Fibroblast of upper back skin (primary cell): ENCODE measurements at places on chromosomes 5 and 9.
A peak's percentile ranks its signal among the peaks of the same experiment; 100 is the strongest.

DNA sequence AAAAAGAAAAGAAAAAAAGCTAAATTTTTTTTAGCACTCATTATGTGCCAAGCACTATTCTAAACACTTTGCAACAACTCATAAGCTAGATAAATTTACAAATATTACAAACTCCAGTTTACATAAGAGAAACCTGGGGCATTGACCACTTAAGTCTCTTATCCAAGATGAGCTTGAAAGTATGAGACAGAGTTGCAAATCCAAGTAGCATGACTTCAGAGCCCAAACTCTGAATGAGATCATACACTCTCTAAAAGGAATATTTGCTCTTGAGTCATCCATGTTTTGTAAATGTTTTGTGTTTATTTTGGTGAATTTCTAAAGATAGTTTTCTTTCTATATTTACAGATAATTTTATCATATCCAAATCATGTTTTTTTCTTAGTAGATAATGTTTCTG, 4.0 kb upstream of the SHOC1 start:
- peak; percentile 17 for DNase-seq

DNA sequence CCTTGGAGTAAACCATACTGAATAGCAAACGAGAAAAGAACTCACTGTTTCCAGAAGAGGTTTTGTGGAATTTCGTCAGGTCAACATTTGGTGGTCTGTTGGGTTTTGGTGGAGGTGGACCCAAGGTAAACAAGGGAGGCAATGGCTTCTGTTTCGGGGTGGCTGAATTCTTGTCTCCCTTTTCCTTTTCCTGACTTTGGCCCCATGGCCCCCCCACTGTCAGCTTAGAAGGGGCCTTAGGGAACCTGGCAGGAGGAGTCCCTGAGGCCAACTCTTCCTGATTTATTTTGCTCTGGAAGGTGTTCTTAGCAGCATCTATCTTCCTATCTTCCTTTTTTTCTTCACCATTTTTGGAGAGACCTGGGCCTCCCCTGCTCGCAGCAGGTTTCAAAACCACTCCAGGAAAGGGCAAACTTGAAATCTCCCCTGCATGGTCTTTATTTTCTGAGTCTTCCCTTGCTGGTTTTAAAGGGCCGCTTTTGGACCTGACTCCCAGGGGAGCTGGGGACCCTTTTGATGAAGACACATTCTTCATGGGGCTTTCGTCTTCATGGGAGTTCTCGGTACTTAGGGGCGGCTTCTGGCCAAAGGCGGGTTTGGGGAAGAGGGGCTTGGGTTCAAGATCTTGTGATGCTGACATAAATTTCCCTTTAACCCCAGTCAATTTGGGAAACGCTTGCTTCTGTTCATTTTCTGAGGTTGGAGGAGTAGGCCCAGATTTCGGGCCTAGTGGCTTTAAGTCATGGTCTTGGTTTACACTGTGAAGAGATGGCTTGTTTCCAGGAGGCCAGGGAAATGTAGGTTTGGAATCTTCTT, 17.4 kb downstream of the FYB1 start:
- DNase-seq, result no peak

GRCh38 chr9:118961857-118962256, 407.4 kb downstream of the BRINP1 start:
- DNase-seq, result peak; percentile 92

GRCh38 chr9:69147041-69147834, 26.8 kb upstream of the TJP2 start:
- no peak for DNase-seq

DNA sequence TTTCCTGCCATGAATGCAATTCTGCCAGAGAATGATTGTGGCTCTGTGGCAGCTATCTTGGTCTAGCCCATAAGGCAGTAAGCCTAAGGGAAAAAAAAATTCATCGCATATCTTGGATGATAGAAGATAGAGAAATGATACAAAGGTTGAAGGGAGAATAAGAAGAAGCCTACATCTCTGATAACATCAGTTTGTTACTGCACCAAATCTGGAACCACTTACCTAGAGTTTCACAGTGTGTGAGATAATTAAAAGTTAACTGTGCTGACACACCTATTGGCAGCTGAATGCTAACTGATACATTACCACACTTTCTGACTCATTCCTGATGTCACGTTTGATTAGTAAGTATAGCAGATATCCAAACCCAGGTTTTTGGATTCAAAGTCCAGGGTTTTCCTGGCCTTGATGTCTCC, 91.6 kb upstream of the TAF11L2 start:
- DNase-seq, result peak; percentile 55

DNA sequence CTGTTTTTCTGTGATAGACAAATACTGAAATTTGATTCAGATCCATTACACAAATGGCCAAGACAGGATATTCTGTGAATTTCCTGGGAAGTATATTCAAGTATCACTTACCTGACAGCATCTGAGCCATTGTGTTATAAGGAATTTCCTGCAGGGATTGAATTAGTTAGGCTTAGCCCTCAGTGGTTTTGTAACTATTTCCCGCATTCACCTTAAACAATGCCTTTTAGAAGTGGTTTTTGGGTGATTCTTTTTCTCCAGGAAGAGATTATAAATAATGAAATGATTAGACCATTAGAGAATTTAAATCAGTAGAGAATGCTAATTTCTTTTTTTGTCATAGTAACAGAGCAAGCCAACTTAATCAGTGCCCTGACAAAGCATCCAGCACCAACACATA, 30.6 kb downstream of the ITGA1 start:
- no peak for DNase-seq

- DNase-seq, result no peak
Measured at GRCh38 chr9:93828331-93829097, 126.6 kb downstream of the BARX1 start.

DNA sequence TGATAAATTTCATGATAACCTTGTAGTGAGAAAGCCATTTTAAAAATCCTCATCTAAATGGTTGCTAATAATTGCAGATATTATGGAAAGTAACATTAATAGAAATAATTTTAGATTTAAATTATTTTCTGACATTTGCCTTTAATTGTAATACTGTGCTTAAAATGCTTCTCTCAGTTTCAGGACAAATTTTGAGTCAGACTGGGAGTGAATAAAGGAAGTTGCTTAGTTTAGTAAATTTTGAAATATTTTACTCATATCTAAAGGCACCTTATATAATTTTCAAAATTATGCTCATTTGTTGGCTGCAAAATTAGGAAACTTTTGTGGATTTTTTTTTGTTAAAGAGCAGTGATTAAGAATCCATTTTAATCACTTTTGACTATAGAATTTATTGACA, 93.8 kb downstream of the CSNK1G3 start:
- DNase-seq, result no peak

DNA sequence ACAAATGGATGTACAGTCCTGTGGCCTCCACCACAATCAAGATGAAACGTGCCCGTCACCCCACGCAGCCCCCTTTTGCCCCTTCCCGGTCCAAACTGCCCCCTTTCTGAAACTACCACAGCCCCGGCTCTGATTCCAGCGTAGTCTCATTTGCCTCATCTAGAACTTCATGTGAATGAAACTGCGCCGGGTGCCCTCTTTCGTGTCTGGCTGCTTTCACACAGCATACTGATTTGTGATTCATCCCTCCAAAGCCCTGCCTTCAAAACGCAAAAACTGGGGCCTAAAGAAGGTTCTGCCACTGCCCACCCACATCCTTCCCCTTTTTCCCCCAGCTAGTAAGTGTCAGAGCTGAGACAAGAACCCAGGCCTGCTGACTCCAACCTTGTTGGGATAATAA, 31.5 kb upstream of the NCS1 start:
- no peak for DNase-seq

GRCh38 chr9:89212171-89212570, 33.6 kb upstream of the SHC3 start:
- DNase-seq, result no peak

DNA sequence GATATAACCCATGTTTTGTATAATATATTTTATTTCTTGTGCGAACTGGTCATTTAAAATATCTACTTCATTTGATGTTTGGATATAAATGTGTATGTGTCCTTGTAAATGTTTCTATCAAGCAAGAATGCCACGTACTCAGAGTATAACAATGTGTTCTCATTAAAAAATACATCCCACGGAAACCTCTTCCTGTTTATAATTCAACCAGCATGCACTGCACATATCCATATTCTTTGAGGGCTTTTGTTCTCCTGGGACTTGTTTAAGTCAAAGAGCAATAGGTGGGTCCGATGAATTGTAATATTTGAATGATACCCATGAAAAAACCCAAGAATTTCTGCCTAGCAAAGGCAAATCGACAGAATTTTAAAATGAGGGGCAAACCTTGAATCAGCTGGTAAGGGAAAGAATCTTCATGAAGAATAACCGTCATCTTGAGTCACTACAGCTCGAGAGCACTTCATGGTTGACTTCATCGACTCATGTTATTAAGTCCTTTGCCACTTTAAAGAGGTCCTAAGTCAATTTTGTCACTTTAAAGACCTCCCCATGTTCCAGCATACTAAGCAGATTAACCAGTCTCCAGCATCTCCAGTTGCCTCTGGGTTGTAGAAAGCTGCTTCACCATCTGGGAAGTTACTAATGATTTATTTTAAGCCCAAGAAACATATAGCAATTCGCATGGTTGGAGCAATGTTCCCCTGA, 80.6 kb downstream of the NPR3 start:
- peak; percentile 58 for DNase-seq

DNA sequence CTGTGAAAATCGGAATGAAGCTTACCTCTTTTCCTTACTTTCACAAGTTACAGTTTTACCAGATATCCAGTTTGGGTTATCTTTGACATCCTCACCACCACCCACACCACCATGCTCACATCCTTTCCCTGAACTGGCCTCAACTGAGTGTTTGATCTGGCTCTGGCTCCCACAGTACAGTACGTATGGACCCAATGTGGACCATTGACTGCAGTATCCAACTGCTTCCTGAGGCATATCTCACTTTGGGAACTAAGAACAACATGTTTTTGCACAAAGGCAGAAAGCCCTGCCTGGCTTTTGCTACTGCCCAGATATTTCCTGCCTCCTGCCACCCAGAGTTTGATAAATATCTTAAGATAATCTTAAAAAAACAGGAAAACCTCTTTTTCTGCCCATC, 1232.0 kb upstream of the CDH18 start:
- DNase-seq, result no peak

DNA sequence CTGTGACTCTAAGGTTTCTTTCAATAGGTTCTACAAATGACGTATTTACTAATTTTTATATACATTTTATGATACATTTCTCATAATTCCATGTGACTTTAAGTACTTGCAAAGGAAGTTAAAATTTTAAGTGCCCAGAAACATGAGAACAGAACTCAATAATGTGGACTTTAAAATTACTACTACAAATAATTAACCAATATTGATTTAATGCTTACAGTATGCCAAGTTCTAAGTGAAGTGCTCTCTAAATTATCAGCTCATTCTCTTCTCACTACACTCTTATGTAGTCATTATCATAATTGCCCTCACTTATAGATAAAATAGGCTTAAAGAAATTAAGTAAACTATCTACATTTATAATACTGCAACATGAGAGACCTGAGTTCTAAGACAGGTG, 1690.7 kb upstream of the CDH9 start:
- DNase-seq, result no peak

DNA sequence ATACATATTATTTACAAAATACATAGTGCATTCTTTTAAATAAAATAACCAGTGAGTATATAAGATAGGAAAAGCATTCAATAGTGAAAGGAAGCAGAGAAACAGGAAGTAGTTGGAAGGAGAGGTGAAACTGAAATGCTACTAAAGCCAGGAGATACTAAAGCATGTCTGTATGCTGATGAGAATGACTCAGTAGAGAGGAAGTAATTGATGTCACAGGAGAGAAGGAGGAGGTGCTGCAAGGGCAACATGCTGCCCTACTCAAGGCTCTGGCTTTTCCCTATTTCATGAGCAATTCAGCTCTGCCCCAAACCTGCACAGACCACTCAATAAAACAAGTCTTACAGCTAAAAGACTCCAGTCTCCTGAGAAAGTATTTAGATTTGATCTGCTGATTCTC, 108.5 kb upstream of the TXNDC8 start:
- DNase-seq, result no peak
